ENCODE measurements at places on chromosomes 3 and 15. TPM values are rescaled to one million over a fixed set of nuclear protein-coding genes. Genes with fewer than 3 reads are reported as not detected.

DNA sequence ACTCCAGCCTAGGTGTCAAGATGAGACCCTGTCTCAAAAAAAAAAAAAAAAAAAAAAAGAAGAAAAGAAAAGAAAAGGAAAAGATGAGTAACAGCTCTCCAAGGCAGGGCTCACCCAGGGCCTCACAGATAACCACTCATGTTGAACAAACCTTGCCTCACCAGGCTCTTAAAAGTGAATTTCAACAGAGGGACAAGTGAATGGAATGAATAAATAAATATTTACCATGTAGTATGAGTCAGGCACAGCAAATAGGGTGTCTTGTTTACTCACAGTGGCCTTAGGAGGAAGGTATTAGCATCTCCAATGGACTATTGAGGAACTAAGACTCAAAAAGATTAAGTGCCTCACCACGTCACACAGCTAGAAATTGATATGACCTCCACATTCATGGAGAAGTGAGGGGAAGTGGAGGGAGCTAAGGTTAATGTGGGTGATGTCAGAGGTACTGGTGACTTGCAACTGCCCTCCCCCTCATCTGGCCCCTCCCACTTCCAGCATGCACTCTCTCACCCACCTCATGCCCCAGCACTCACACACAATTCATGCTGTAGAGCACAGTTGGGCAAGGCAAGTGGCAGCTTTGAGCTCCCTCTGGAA, 255.5 kb downstream of the UACA start:
- H3K4me3 ChIP-seq = peak overlapping the region; percentile 37
- H3K27me3 ChIP-seq = peaks cover 1% of the 10 kb centered on the region
- peak overlapping the region; percentile 66 for H3K27ac ChIP-seq
- H3K4me1 ChIP-seq = peaks cover 71% of the 10 kb centered on the region
- H3K36me3 ChIP-seq = peaks cover 24% of the 10 kb centered on the region

DNA sequence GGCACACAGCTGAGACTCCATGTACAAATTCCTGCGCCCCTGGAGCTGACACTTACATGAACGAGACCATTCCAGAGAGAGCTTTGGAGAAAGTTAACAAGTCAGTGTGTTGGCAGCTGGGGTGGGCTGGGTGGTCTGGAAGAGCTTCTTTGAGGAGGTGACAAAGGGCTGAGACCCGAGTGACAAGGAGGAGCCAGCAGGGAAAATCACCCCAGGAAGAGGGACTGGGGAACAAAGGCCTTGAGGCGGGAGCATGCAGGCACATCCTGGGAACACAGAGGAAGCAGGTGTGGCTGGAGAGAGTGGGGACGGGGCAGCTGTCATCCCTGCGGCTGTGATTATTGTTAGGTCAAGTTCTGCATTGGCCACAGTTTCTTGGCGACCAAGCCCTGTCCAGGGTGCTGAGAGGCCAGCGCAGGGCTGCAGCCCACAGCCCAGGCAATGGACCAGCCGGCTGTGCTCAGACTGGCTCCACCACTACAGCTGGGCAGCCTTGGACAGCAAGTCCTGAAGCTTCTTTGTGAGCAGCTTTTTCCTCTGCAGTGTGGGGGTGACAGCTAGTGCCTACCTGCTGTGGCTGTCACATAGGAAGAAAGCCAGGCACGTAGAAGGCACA, 34.2 kb upstream of the PRR23E start:
- DNase-seq = no peak
- no peak overlapping the region for H3K4me3 ChIP-seq
- no peaks in the 10 kb centered on the region for H3K4me1 ChIP-seq
- H3K36me3 ChIP-seq = no peaks in the 10 kb centered on the region

DNA sequence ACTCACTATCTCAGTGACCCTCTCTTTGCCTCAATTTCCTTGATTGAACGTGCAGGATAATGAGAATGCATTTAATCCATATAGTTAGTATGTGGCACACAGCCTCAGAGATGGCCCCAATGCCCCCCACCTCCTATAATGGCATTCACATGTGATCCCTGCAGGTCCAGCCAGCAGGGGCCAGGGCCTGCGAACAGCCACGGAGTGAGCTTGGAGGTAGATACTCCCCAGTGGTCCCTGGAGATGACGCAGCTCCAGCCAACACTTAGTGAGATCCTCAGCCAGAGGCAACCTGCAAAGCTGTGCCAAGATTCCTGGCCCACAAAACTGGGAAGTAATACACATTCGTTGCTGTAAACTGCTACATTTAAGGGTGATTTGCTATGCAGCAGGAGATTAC, 184.9 kb upstream of the NSMCE3 start:
- H3K36me3 ChIP-seq = no peaks in the 10 kb centered on the region
- H3K4me3 ChIP-seq = no peak overlapping the region
- H3K27ac ChIP-seq = no peak overlapping the region
- H3K4me1 ChIP-seq = peaks cover 6% of the 10 kb centered on the region
- no peaks in the 10 kb centered on the region for H3K27me3 ChIP-seq
- no peak for DNase-seq

GRCh38 chr3:190772831-190773230, 89.7 kb downstream of the GMNC start:
- no peak overlapping the region for H3K27ac ChIP-seq
- no peak overlapping the region for H3K4me3 ChIP-seq
- no peaks in the 10 kb centered on the region for H3K4me1 ChIP-seq
- H3K27me3 ChIP-seq = no peaks in the 10 kb centered on the region

The HAPLN3 gene
- total RNA-seq = 77.0 TPM

All from activated CD4-positive, alpha-beta T cell treated with anti-CD3 and anti-CD28 coated beads, Interleukin-2, amount 10 ng/mL, durations not matched to agents 24 days and 14 days (primary cell).